Bronchus fibroblast of lung (primary cell): ENCODE measurements at places on chromosomes 6 and 20. TPM values are rescaled to one million over a fixed set of nuclear protein-coding genes. Genes with fewer than 3 reads are reported as not detected.

Gene AGER
- 1.0 and 1.3 TPM in 2 replicates for total RNA-seq

Gene DZANK1
- total RNA-seq: 0.50 and 1.0 TPM in 2 replicates

Gene SCGN
- not detected in 2 replicates for total RNA-seq

Gene PPDPF
- total RNA-seq: 259 and 266 TPM in 2 replicates

Gene ABHD16B
- total RNA-seq: not detected in 2 replicates

Gene TINAG
- not detected in 2 replicates for total RNA-seq

Gene SLC26A8
- total RNA-seq: not detected in 2 replicates

Gene ZNF165
- 0.34 and 0.45 TPM in 2 replicates for total RNA-seq

Gene TAF11
- total RNA-seq: 21.7 and 26.4 TPM in 2 replicates

Gene EPB41L1
- 7.9 and 11.1 TPM in 2 replicates for total RNA-seq

Gene RIPPLY2
- total RNA-seq: 0.74 TPM in 1 of 2 replicates, not detected in the other

Gene HDGFL1
- total RNA-seq: not detected in 2 replicates

Gene PBX2
- total RNA-seq: 26.9 and 31.5 TPM in 2 replicates

Gene WFDC12
- total RNA-seq: not detected in 2 replicates

Gene TFAP2C
- total RNA-seq: not detected in 2 replicates

Gene IMPG1
- 0.30 TPM in 1 of 2 replicates, not detected in the other for total RNA-seq

Gene C6orf15
- total RNA-seq: not detected in 2 replicates

Gene NPEPL1
- 13.8 and 19.0 TPM in 2 replicates for total RNA-seq

Gene MRAP2
- 0.15 TPM in 1 of 2 replicates, not detected in the other for total RNA-seq

Gene BRD2
- total RNA-seq: 85.8 and 87.9 TPM in 2 replicates

Gene ID1
- total RNA-seq: 370 and 375 TPM in 2 replicates

Gene STX11
- 0.50 and 1.2 TPM in 2 replicates for total RNA-seq

Gene MTHFD1L
- 42.2 and 48.0 TPM in 2 replicates for total RNA-seq

Gene PROKR2
- not detected in 2 replicates for total RNA-seq

Gene COMMD7
- 31.4 and 34.9 TPM in 2 replicates for total RNA-seq

Gene EYA4
- total RNA-seq: 8.1 and 8.2 TPM in 2 replicates
